Fibroblast of the aortic adventitia (primary cell): ENCODE measurements at places on chromosomes 11 and 22.

GRCh38 chr11:32305460-32305859 lies 129.9 kb downstream of the WT1 start:
- DNase-seq, result no peak

- DNase-seq, result no peak
Observed at GRCh38 chr11:121328967-121329679, 36.6 kb downstream of the SC5D start.

- DNase-seq, result no peak
Observed at GRCh38 chr11:61854966-61855714, 27.0 kb downstream of the FADS2 start.

- DNase-seq, result peak; percentile 20
Observed at GRCh38 chr22:24455751-24456426, 28.5 kb downstream of the ADORA2A start.
